Neuronal stem cell (in vitro differentiated cells): ENCODE measurements at places on chromosomes 13 and 19.

- no peak for DNase-seq
These were observed 26.4 kb downstream of the LEUTX start for GRCh38 chr19:39805104-39805503.

- no peak for DNase-seq
These were observed 524.7 kb downstream of the GPC5 start for GRCh38 chr13:91922969-91923592.

DNA sequence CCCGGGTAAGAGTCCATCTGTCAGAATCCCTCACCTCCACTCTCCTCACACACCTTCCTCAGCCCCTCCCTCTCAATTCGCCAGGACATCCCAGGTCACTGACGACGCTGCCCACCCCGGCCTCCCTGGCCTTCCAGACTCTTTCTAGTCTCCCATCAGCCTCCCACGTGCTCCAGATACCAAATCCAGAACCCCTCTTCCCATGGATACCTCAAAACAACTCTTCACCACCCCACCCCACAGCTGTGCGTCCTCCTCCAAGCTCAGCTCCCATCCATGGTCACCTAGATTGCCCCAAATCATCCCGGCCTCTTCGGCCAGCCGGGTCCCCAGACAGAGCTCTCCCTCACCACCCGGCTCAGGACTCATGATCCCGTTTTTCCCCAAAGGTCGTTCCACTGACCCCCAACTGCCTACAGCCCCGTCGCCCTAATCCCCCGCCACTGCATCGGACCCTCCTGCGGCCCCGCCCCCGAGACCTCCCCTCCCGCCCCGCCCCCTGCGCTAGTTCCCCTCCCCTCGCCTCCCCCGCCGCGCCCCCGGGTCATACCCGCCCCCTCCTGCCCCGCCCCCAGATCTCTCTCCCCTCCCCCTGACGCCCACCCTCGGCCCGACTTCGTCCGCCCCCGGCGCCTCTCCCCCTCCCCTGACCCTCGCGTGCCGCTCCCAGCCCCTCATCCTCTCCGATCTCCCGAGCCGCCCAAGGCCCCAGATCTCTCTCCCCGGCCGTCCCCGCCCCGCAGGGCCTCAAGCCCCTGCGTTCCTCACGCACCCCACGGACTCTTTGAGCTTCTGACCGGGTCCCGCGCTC is 546 bp downstream of the UBXN6 start:
- peak; percentile 82 for DNase-seq

GRCh38 chr13:74194846-74195245 is 60.6 kb upstream of the KLF12 start:
- no peak for DNase-seq

GRCh38 chr13:32811297-32811800 is 204.9 kb upstream of the KL start:
- no peak for DNase-seq
